ENCODE measurements at places on chromosomes 2 and 18.

GRCh38 chr2:6645672-6646071 lies 220.0 kb downstream of the CMPK2 start:
- no peak for DNase-seq

DNA sequence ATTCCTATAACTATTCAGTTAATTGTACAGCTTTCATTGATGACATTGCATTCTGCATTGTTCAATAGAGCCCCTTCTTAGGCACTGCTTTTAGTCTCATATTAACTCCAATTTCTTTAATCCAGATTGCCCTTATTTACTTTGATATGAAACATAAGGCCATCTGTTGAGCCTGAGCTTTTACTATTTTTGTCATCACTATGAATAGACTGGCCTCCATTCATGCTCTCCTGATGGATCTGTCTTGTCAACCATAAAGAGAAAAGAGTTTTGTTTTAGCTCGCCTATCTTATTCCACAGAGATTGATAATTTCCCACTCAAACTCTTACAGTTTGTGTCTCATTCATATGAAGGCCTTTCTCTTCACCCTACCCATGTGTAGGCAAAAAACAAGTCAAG lies 159.2 kb upstream of the DTNA start:
- no peak for DNase-seq

- no peak for DNase-seq
Measured at GRCh38 chr2:168678153-168678853, 124.1 kb upstream of the NOSTRIN start.

GRCh38 chr2:98658816-98659490 lies 50.6 kb downstream of the UNC50 start:
- peak; percentile 28 for DNase-seq

DNA sequence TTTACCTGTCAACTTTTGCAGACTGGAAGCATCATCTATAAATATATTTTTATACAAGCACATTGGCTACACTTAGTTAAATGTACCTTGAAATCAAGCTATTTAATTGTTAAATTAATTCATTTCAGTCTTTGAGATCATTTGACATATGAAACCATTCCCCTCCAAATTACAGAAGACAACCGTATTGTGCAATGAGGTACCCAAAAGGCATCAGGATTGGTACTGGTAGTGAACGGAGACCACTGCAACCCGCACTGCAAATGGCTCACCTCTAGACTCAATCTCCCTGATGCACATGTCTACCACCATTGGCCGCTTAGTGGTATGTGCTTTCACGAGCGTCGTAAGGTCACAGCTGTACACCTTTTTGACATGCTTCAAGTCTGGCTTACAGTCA lies 47.8 kb upstream of the CHRNA1 start:
- no peak for DNase-seq

- no peak for DNase-seq
Measured at GRCh38 chr2:173580956-173581355, 226.3 kb downstream of the CDCA7 start.

- no peak for DNase-seq
Measured at GRCh38 chr2:76998704-76999103, 523.5 kb downstream of the LRRTM4 start.

GRCh38 chr2:97935719-97936161 lies 60.0 kb downstream of the TMEM131 start:
- DNase-seq: no peak

DNA sequence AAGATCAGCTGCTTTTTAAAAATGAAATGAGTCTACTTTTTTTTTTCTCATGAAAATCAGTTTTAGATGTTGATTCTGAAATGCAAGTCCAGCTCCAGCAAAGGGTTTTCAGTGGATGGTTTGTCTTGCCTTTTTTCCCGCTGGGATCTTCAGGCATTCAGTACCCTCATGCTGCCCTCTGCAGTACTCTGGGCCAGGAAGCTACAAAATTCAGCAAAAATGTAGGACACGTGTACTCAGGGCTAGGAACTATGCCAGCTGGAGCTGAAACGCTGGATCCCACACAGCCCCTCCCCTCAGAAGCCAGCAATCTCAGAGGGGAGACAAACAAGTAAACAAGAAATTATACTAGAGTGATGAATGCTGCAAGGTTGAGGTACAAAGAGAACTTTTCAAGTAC lies 97.3 kb downstream of the MMADHC start:
- DNase-seq: no peak

- DNase-seq: no peak
Measured at GRCh38 chr2:15559379-15560139, 1.6 kb downstream of the NBAS start.

GRCh38 chr2:215359576-215359922 lies 47.7 kb downstream of the ATIC start:
- no peak for DNase-seq

- no peak for DNase-seq
Measured at GRCh38 chr2:127647242-127648190, 1.6 kb downstream of the GPR17 start.

DNA sequence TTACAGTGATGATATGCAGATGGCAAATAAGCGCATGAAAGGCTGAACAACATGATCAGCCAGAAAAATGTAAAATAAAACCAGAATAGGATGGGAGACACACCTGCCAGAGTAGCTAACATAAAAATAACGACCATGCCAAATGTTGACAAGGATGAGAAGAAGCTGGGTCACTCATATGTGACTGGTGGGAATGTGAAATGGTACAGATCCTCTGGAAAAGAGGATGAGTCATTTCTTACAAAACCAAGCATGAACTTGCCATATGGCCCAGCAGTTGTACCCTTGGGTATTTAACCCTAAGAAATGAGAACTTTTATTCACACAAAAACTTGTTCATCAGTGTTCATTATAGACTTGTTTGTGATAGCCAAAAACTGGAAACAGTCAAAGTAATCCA lies 143.8 kb downstream of the SH3BP4 start:
- DNase-seq: no peak

GRCh38 chr2:28413152-28413898 lies 20.7 kb downstream of the FOSL2 start:
- no peak for DNase-seq

DNA sequence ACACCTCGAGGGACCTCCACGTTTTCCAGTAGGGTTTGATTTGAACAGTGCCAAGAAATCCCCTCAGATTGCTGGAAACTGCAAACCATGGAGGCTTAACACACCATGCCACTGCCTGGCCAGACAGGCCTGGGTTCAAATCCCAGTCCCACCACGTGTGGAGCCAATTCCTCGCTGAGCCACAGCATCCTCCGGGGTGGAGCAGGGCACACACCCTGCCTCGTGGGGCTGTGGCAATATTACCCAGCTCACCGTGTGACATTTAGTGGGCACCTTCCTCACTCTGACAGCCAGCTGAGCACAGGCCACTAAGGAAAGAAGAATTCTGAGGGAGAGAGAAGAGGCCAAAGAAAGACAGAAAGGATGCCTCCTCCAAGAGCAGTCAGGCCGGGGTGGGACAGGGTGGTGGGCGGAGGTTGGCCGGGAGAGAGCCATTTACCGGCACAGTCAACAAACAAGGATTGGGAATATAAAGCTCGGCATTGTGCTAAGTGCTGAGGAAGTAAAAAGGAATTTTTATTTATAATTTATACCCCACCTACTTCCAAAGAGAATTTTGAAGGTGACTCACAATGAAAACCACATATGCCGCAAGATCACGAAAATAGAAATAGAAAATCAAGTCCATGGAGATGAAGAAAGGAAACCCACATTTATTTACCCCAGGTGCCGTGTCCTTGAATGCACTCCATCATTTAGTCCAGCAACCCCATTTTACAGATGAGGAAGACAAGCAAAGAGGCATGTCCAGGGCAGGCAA lies 111.5 kb downstream of the MCFD2 start:
- DNase-seq: no peak

GRCh38 chr2:215358891-215359575 lies 47.2 kb downstream of the ATIC start:
- DNase-seq: no peak

GRCh38 chr2:212245880-212246279 lies 292.7 kb downstream of the ERBB4 start:
- DNase-seq: no peak

DNA sequence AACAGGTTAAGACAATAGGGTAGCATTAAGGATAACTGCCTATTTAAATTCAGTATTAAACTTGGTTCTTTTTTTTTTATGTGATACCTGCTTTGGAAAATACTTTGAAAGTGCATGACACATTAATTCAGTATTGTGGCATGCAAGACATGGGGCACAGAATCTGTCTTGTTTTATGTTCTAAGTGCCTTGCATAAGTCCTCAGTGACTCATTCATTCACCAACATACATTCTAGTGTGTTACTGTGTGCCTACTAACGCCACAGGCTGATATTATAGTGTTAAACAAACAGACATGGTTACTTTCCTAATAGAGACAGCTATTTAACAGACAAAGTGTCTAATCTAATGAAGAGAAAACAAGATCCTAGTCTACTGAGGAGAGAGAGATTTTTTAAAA lies 91.7 kb downstream of the GCA start:
- no peak for DNase-seq

GRCh38 chr2:207167099-207167923 lies 1.6 kb upstream of the KLF7 start:
- DNase-seq: no peak

- DNase-seq: no peak
Measured at GRCh38 chr2:217045700-217046475, 186.0 kb upstream of the TNP1 start.

GRCh38 chr2:221761260-221761659 lies 189.2 kb upstream of the EPHA4 start:
- no peak for DNase-seq

DNA sequence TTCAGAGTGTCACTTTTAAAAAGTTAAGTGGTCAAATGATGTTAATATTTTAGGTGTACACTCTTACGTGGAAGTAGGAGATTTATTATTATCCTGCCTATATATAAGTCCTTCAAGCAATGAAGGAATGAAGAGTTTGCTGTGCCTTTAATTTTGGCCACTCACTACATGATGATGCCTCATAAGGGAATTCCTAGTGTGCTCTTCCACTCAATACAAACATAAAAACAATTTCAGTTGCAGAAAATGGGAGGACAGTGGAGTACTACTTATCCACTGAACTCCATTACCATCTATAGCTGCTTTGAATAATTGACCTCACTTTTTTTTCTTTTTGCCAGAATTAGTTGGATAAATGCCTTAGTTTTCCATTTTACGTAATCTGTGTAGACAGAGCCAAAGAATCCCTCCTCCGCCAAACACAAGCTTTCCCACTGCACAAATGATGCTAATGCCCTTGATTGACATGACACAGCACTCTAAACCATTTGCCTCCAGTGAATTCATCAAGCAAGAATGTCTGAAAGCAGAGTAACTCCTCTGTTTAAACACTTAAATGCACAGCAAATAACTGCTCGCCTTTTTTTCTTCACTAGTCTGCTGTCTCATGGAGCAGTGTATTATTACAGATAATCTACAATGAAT lies 751.1 kb upstream of the FANCL start:
- DNase-seq: no peak

DNA sequence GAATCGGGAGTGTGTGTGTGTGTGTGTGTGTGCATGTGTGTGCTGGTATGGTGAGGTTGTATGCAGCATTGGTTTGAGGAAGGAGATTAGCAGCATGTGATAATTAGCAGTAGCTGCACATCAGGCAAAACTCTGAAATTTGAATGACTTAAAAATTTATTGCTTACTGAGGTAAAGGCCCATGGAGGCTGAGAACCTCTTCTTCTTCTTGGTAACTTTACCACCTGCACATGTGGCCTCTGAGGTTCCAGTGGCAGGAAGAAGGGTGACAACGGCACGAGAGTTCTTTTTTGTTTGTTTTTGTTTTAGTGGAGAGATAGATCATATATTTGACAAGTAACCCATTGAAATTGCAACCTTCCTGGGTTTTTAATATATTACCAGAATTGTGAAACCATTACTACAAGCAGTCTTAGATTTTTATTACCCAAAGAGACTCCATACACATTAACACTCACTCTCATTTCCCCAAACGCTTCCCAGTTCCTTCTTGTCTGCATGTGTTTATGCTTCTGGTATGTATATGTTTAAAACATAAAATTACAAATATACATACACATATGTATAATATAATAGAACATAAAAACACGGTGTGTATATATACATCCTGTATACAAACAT lies 292.1 kb downstream of the PTGR3 start:
- DNase-seq: no peak

DNA sequence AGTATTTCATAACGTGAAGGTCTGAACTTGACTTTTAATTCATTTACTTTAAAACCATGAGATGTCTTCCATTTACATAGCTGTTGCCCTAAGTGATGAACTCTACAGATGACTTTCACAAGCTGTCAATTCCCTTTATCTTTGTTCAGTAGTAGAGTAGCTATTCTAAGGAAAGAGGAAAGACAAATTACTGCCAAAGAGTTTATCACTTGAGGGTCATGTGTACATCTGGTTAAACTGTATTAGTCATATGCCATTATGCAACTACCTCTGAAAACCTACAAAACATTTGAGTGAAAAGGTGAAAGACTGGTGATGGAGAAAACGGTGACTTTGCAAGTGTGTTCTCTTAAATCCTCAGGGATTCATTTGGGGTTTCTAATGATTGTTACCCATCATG lies 763.9 kb downstream of the TMEM182 start:
- DNase-seq: no peak

- DNase-seq: no peak
Measured at GRCh38 chr2:214730248-214730647, 79.2 kb downstream of the BARD1 start.

- DNase-seq: no peak
Measured at GRCh38 chr2:24111407-24111901, 11.7 kb downstream of the PFN4 start.

Measured in naive thymus-derived CD8-positive, alpha-beta T cell (primary cell).